Bronchial epithelial cell (primary cell): ENCODE measurements at places on chromosomes 1 and 21.

- no peak for DNase-seq
Observed at GRCh38 chr1:196557797-196558196, 50.4 kb downstream of the KCNT2 start.

DNA sequence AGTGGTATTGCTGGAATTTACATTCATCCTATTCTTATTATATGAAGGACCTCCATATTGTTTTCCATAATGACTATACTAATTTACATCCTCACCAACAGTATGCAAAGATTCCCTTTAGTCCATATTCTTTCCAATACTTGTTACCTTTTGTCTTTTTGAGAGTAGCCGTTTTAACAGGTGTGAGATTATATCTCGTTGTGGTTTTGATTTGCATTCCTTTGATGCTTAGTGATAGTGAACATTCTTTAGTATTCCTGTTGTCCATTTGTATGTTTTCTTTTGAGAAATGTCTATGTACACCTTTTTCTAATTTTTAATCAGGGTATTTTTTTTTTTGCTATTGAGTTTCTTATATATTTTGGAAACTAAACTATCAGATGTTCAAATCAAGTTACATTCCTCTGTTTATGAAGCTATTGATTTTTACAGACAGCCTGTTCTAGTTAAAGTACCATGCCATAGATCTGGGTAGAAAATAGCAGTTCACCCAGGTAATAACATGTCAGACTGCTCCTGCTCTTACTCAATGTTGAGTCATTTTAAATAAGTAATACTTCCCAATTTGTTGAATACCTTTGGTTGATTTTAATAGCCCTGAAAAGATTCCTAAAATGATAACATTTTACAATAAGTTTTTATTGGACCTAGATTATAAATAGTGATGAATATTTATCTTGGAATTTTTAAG, 1108.7 kb downstream of the NCAM2 start:
- DNase-seq, result no peak

DNA sequence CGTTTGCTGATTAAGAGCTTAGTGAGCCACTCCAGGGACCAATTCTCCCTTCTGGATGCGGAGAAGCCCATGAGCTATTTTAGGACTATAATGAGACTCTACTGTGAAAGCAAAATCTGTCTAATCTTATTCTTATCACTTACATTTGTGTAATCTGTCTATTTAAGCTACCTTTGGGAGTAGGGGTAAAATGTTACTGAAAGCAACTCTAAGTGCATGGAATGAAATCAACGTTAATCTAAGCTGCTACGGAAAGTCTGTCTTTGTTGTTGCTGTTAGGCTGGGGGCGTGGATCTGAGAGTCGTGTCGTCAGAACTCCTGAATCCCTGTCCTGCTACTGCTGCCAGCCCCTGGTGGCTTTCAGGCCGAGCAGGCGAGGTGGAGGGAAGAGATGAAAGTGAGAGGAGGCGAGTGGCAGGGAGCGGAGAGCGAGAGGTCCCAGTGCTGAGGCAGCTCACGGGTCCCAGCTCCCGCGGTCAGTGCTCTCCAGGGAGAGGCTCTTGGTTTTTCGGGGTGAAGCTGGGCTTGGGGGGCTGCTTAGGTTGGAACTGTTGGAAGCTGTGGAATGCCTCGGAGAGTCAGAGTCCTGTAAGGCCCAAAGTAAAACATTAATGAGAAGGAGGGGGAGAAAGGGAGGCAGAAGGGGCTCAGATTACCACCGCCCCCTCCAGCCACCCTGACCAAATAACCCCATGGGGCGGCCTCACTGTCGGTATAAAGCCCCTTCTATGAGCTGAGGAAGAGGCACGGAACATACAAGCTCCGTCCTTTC, 53.9 kb downstream of the COQ8A start:
- DNase-seq, result no peak

DNA sequence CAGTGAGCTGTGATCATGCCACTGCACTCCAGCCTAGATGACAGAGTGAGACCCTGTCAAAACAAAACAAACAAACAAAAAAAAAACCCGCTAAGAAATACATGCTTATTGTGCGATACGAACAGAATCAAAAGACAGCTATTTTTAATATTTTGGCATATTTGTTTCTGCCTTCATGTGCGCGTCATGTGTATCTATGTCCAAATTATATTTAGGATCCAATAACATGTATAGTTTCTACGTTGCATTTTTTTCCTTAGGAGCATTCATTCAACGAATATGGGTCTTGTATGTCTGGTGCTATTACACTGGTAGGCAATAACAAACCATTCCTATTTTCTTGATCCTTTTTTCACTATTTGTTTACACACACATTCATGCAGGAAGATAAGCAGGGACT, 1.8 kb downstream of the CD46 start:
- DNase-seq, result no peak

DNA sequence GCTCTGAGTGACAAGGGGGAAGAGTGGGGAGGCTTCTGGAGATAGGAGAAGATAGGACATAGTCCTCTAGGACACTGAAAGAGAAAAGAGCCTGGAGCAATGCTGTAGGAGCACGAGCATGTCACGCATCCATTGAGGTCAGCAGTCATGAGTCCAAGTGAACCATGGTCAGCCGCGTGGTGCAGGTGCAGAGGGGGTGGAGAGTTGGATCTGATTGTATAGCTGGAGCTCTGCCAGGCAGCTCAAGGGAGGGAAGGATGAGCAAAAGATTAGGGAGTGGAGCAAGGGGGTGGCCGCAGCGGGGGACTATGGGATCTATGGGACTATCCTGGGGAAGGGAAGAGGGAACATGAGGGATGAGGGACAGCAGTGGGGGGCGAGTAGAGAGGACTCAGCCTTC, 14.0 kb downstream of the PADI1 start:
- no peak for DNase-seq

DNA sequence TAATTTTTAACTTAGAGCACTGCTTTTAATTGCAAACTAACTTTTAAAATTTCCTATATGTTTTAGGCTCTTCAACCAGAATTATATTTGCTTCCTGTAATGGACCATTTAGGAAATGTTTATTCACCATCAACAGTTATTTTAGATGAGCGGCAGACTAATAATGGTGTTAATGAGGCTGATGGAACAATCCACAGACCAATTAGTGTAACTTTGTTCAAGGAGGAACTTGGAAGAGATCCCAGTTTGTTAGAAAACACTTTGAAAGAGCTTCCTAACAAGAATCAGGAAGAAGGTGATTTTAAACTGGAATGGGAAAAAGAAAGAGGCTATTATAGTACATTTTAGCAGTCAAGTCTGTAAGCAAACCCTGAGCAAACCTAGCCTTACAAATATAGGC, 19.4 kb upstream of the GNG5 start:
- DNase-seq, result no peak

GRCh38 chr1:30744060-30744756, 13.4 kb downstream of the LAPTM5 start:
- DNase-seq, result peak; percentile 25

GRCh38 chr1:74693473-74693872, 19.9 kb upstream of the ERICH3 start:
- peak; percentile 87 for DNase-seq

- DNase-seq, result peak; percentile 5
Observed at GRCh38 chr1:150931773-150932172, 5.6 kb downstream of the SETDB1 start.

DNA sequence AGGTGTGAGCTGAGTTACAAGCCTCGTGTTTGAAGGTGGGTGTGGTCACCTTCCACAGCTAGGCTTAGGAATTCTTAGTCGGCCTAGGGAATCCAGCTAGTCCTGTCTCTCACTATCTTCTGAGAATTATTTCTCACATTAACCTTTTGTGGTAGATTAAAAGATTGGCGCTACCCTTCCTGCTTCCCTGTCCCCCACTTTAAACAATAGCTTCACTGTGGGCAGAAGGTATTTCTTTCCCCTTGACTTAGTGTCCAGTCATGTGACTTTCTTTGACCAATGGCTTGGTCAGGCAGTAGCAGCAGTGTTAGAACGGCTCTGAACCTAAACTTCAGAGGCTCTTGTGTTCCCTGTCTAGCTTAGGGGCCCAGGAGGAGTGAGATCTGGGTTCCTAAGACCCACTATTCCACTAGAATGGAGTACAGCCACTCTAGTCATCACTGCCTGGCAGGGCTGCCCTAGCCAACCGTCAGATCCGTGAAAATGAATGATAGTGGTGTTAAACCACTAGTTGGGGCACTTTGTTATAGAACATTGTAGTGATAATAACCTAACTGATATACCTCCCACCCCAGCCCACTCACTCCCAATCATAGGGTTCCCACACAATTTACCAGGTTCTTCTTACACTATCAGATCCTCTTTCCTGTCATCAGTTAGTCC, 13.9 kb upstream of the C1orf141 start:
- no peak for DNase-seq

DNA sequence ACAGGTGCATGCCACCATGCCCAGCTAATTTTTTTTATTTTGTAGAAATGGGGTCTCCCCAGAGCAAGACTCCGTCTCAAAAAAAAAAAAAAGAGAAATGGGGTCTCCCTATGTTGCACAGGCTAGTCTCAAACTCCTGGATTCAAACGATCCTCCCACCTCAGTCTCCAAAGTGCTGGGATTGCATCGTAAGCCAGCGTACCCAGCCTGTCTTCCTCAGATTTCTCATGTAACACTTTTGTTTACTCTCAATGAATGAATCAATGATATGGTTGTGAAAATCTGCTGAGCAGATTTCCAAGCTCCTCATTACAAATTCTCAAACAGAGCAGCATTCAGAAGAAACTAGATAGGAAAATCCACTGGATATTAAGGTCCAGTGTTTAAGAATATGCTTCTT, 6.6 kb downstream of the CMPK1 start:
- no peak for DNase-seq

DNA sequence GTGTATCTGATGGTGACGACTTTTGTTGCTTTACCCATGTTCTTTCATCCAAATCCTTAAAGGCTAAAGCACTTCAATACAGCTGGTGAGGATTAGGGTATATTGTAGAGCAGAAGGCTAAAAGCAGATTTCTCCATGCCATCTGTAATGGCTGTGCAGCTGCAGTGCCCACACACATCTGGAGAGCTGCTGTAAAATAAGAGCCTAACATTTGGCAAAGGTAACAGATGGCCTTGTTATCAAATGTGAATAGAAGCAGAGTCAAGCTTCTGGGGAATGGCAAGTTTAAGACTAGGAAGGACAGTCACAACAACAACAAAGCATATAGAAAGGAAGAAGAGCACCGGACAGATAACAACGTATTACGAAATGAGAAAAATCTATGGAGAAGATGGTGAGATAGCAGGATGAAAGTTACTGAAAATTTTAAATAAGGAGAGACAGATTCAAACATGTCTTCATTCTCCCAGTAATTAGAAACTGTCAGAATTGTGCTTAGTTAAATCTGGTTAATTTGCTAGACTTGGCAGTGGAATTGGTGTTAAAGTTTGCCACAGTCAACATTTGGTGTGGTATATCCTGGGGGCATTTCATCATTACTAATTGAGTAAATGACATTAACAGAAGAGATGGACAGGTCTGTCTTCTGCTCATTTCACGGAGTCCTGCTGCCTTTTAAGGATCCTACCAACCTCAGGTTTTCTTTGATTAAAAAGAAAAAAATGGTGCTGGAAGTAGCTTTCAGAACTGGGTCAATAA, 1093.2 kb downstream of the ADGRL2 start:
- no peak for DNase-seq
